ENCODE measurements at places on chromosomes 3 and 15. TPM values are rescaled to one million over a fixed set of nuclear protein-coding genes. Genes with fewer than 3 reads are reported as not detected.

THOC7 gene
- 74.3 TPM for total RNA-seq

C3orf70 gene
- total RNA-seq = 2.2 TPM

IL17RD gene
- total RNA-seq = 4.3 TPM

TNIK gene
- total RNA-seq = 42.2 TPM

GOLGA8J gene
- total RNA-seq = not detected

SMCO1 gene
- total RNA-seq = 28.7 TPM

IQCF5 gene
- not detected for total RNA-seq

Data from cardiac septum (tissue), 1 donor.